Breast epithelium (tissue), 4 donors: ENCODE measurements at places on chromosomes 12 and 14. TPM values are rescaled to one million over a fixed set of nuclear protein-coding genes. Genes with fewer than 3 reads are reported as not detected.
A peak's percentile ranks its signal among the peaks of the same experiment; 100 is the strongest.

GRCh38 chr12:38152816-38153736 lies 163.5 kb upstream of the ALG10B start:
- H3K4me3 ChIP-seq, result no peak overlapping the region
- peaks cover 9% of the 10 kb centered on the region for H3K27me3 ChIP-seq
- H3K36me3 ChIP-seq, result no peaks in the 10 kb centered on the region
- no peak overlapping the region for H3K27ac ChIP-seq
- H3K4me1 ChIP-seq, result no peaks in the 10 kb centered on the region
- peak; percentile 14 for DNase-seq

DNA sequence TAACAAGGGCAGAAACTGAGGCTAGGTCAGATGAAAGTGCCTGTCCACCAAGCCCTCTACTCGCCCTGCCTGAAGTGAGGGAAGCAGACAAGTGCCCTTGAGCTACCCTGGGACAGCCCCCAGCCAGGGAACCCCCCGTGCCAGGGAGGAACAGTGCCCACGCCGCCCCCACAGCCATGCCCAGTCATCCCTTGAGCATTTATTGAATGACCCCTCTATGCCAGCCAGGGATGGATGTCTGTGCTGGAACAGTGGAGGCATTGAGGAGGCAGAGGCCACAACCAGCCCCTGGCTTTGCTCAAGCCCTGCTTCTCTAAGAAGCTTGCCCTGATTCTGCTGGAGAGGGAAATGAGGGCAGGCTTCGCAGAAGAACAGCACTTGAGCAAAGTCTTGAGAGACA lies 3.7 kb upstream of the AQP6 start:
- no peak for DNase-seq
- no peaks in the 10 kb centered on the region for H3K27me3 ChIP-seq
- no peak overlapping the region for H3K4me3 ChIP-seq
- H3K27ac ChIP-seq, result no peak overlapping the region
- peaks cover 8% of the 10 kb centered on the region for H3K4me1 ChIP-seq
- H3K36me3 ChIP-seq, result no peaks in the 10 kb centered on the region

DNA sequence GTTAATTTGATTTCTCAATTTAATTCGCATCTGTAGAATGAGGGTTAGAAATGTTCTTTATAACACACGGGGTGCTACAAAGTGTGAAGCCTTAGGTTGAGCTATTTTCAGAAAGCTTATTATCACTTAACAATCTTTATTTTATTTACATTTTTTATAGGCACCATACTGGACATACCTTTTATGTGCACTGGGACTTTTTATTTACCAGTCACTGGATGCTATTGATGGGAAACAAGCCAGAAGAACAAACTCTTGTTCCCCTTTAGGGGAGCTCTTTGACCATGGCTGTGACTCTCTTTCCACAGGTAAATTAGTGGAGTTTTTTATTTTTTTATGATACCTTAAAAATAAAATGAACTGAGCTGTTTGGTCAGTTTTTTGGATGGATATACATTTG lies 16.5 kb downstream of the CHPT1 start:
- no peak for DNase-seq
- no peaks in the 10 kb centered on the region for H3K4me1 ChIP-seq
- no peaks in the 10 kb centered on the region for H3K36me3 ChIP-seq
- no peak overlapping the region for H3K4me3 ChIP-seq
- peak overlapping the region; percentile 52 for H3K27ac ChIP-seq

- H3K4me1 ChIP-seq, result peaks cover 4% of the 10 kb centered on the region
- no peaks in the 10 kb centered on the region for H3K27me3 ChIP-seq
- no peaks in the 10 kb centered on the region for H3K36me3 ChIP-seq
- peak overlapping the region; percentile 41 for H3K27ac ChIP-seq
Measured at GRCh38 chr14:75165586-75166391, 10.6 kb downstream of the TMED10 start.

DNA sequence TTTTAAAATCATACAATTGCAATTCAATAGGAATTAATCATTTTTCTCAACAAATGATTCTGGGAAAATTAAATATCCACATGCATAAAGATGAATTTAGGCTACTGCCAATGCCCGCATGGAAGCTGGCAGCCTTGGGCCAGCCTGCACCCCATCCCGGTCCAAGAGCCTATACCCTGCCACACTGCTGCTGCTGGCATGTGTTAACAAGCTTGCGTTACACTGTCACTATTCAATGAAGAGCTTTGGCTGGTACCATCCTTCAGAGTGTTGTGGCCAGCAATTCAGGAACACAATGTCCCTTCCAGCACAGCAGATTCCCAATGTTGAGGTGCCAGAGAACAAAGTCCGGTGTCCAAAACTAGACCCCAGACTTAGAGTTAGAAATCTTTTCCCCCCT lies 13.6 kb upstream of the TAS2R14 start:
- no peak overlapping the region for H3K27ac ChIP-seq
- H3K36me3 ChIP-seq, result no peaks in the 10 kb centered on the region
- DNase-seq, result no peak
- no peaks in the 10 kb centered on the region for H3K27me3 ChIP-seq
- no peak overlapping the region for H3K4me3 ChIP-seq

The OTUB2 gene
- 0.73 TPM for total RNA-seq

The PTPRO gene
- 1.3 TPM for total RNA-seq

The ACSS3 gene
- 32.6 TPM for total RNA-seq
